ENCODE measurements at places on chromosomes 12 and 14. TPM values are rescaled to one million over a fixed set of nuclear protein-coding genes. Genes with fewer than 3 reads are reported as not detected.
A peak's percentile ranks its signal among the peaks of the same experiment; 100 is the strongest.

- DNase-seq, result no peak
- no peaks in the 10 kb centered on the region for H3K27me3 ChIP-seq
- H3K4me1 ChIP-seq, result peaks cover 2% of the 10 kb centered on the region
- no peak overlapping the region for H3K27ac ChIP-seq
- H3K4me3 ChIP-seq, result no peak overlapping the region
Measured at GRCh38 chr14:38053666-38054065, 154.0 kb upstream of the SSTR1 start.

GRCh38 chr14:36226164-36226563, 49.6 kb upstream of the PTCSC3 start:
- H3K4me3 ChIP-seq, result no peak overlapping the region
- no peaks in the 10 kb centered on the region for H3K36me3 ChIP-seq
- no peak overlapping the region for H3K27ac ChIP-seq

DNA sequence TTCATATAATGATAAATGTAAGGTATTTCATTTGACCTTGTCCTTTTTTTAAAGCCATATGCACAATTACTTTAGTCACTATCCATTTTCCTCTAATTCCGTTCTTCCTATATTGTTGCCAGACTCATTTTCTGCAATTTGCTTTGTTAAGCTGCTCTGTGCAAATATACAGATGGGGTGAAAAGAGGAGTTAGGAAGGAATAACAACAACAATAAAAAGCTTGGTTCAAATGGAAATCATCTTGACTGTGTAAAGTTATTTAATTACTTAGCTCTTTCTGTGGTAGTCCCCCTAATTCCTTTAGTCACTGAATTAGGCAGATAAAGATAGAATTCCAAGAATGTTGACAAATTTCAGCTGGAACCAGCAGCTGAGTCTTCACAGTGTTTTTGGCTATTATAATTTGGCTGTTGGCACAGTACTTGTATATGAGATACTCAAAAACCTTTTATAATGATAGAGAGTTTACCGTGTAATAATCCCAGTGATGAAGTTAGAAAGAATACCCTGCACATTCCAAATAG, 838.0 kb downstream of the RPS29 start:
- H3K4me3 ChIP-seq, result no peak overlapping the region
- H3K27ac ChIP-seq, result no peak overlapping the region
- no peak for DNase-seq
- H3K36me3 ChIP-seq, result 0 out of 3 replicates have a peak, but pooled peaks cover 2% of the 10 kb centered on the region

DNA sequence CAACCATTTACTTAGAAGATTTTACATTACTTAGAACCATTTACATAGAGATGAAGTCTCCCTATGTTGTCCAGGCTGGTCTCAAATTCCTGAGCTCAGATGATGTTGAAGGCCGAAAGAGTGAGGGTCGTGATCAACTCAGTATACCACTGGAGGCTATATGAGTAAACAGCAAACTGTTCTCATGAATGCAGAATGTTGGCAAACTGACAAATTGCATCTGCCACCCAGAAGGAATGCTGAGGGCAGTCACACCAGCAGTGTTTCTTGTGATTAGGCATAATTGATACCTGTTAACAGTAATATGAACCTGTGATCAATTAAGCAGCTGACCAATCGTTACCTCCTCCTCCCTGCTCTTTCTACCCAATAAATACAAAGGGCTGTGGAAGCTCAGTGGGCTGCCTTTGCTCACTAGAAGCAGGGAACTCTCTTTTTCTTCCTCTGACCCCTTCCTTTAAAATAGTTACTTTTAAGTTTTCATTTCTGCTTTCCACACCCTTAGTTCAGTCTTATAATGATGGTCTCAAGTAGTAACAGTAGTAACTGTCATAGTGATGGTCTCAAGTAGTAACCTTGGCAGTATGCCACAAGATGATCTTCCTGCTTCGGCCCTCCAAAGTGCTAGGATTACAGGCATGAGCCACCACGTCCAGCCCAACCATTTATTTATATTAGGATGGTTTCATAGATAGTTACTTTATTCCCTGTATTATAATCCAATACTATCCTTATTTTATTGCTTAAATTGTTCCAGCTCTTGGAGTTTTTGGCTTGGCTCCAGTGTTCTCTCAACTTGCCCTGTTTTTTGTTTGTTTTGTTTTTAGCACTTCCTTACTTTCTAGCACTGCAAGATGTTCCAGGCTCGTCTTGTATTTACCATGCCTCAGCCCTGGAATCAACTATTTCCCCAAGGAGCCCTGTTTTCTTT, 25.8 kb downstream of the LIMA1 start:
- H3K4me1 ChIP-seq, result no peaks in the 10 kb centered on the region
- no peaks in the 10 kb centered on the region for H3K27me3 ChIP-seq
- no peak overlapping the region for H3K4me3 ChIP-seq
- no peak for DNase-seq
- no peak overlapping the region for H3K27ac ChIP-seq

GRCh38 chr12:93583627-93584392, 11.3 kb downstream of the SOCS2 start:
- peaks cover 4% of the 10 kb centered on the region for H3K4me1 ChIP-seq
- peak overlapping the region; percentile 40 for H3K4me3 ChIP-seq
- H3K27ac ChIP-seq, result no peak overlapping the region
- peaks cover 11% of the 10 kb centered on the region for H3K36me3 ChIP-seq
- DNase-seq, result no peak

DNA sequence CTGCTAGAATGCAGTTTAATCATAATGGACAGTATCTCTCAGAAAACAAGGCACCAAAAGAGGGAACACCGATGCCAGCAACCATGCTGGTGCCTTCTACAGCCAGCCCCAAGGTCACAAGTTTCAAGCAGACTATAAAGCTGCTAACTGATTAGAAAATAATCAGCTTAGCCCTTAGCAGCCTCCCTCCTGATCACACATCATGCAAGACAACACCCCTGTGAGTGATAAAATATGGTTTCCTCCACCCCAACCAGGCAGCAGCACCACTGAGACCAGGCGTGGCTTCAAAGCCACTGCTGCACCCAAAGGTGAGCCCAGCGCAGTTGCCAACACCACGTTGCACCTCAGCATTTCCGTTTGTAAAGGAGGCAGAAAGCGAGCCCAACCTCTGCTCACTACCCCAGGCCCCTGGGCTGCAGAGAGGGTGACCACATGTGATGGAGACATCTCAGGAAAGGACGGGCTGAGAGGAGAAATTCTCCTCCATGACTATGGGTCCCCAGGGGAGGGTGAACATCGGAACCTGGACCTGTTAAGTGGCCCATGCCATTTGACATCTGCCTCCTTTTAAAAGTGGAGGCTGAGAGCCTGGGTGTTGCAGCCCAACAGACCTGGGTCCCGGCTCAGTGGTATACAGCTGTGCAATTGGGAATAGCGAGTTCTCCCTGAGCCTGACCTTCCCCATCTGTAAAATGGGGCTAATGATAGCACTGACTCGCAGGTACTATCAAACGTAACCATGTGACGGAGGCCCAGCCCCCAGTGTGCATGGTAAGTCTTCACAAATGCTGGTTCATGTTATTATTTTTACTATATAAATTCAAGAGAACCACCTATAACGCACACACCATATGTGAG, 11.5 kb downstream of the ZFP36L1 start:
- no peak for DNase-seq
- H3K36me3 ChIP-seq, result peaks cover 3% of the 10 kb centered on the region
- no peaks in the 10 kb centered on the region for H3K4me1 ChIP-seq
- no peaks in the 10 kb centered on the region for H3K27me3 ChIP-seq
- H3K27ac ChIP-seq, result no peak overlapping the region
- H3K4me3 ChIP-seq, result no peak overlapping the region

DNA sequence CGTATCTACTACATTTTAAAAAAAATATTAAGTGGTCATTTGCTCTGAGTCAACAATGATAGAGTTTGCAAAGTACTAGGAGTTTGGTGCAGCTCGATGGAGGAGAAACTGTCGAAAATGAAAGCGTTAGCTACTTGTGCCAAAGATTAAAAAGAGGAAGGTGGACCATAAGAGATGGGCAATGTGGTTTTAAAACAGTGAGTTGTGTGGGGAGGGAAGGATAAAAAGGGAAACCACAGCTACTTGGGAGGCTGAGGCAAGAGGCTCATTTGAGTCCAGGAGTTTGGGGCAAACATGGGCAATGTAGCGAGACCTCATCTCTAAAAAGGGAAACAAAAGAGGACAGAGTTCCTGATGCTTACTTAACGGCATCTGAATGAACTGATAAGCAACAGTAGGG, 18.2 kb upstream of the STRAP start:
- H3K36me3 ChIP-seq, result no peaks in the 10 kb centered on the region
- H3K27me3 ChIP-seq, result no peaks in the 10 kb centered on the region
- H3K27ac ChIP-seq, result no peak overlapping the region
- no peak for DNase-seq
- peaks cover 2% of the 10 kb centered on the region for H3K4me1 ChIP-seq

DNA sequence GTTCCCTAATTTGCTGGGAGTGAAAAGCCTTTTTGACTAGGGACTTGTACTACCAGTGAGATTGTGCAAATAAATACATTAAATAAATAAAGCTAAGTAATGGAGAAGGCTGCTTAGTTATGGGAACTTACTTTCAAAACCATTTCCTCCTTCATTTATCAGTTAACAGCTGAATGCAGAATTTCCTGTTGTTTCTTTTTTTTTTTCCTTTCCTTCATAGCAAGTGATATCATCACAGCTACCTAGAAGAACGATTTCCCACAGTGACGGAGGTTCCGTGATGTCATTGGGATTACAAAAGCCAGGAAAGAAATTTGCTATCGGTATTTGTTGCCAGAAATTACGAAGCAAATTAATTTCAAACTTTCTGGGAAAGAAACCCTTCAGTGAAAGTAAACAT, 42.1 kb upstream of the SOCS2 start:
- no peak overlapping the region for H3K27ac ChIP-seq
- no peak for DNase-seq
- H3K36me3 ChIP-seq, result peaks cover 3% of the 10 kb centered on the region
- H3K4me1 ChIP-seq, result no peaks in the 10 kb centered on the region
- no peaks in the 10 kb centered on the region for H3K27me3 ChIP-seq

DNA sequence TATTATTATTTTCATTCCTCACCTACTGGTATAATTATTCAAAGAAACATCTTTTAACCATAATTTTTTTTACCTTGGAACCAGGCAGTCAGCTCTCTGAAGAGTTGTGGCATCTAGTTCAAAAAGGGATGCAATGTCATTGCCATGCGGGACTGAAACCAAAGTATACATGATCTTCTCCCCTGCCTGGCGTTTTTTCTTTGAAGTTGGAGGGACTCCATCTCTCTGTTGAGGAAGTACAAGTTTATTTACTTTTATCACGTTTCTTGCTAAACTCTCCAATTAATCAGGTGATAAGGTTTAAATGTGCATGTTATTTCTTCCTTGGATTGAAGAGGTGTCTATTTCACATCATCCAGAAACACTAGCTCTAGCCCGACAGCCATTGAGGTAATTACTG, 146.6 kb downstream of the ITPR2 start:
- H3K27me3 ChIP-seq, result no peaks in the 10 kb centered on the region
- DNase-seq, result no peak

DNA sequence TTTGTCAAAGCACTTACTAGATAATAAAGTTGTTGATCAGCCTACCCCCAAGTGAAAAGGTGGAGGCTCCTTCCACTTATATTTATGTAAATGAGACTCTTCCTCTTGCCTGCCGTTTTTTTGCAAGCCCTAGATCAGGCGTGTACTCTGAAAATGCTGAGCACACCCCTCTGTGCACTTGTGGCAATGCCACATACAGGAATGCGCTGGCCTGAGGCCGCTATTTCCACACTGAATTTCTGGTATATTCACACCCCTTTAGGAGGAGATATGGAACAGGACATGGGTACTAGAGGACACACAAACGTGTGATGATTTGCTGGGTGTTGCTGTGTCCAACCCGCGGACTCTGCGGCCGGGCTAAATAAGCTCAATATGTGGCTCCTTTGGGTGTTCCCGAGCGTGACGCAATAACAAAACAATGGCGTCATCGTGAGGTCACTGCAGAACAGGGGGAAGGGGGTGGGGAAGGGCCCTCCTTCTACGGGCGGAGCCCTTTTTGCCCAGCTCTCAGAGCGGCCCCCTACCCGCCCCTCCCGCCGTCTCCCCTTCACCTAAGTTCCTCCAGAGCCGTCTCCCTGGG, 554 bp upstream of the TSPAN31 start:
- no peak for DNase-seq
- peaks cover 22% of the 10 kb centered on the region for H3K27me3 ChIP-seq
- H3K4me3 ChIP-seq, result peak overlapping the region; percentile 86
- peak overlapping the region; percentile 4 for H3K27ac ChIP-seq
- H3K36me3 ChIP-seq, result peaks cover 33% of the 10 kb centered on the region

- no peaks in the 10 kb centered on the region for H3K36me3 ChIP-seq
- no peak overlapping the region for H3K4me3 ChIP-seq
- H3K4me1 ChIP-seq, result no peaks in the 10 kb centered on the region
- no peaks in the 10 kb centered on the region for H3K27me3 ChIP-seq
- H3K27ac ChIP-seq, result no peak overlapping the region
Measured at GRCh38 chr14:55071870-55072640, 20.6 kb downstream of the MAPK1IP1L start.

GRCh38 chr12:79183926-79184325, 319.4 kb downstream of the SYT1 start:
- H3K4me1 ChIP-seq, result no peaks in the 10 kb centered on the region
- no peak for DNase-seq
- no peak overlapping the region for H3K27ac ChIP-seq

- H3K4me1 ChIP-seq, result peaks cover 6% of the 10 kb centered on the region
- H3K36me3 ChIP-seq, result no peaks in the 10 kb centered on the region
- no peak overlapping the region for H3K4me3 ChIP-seq
- DNase-seq, result no peak
Measured at GRCh38 chr12:41904041-41904440, 240.6 kb downstream of the GXYLT1 start.

GRCh38 chr14:92555465-92556111, 42.0 kb downstream of the RIN3 start:
- no peak overlapping the region for H3K4me3 ChIP-seq
- H3K4me1 ChIP-seq, result no peaks in the 10 kb centered on the region
- H3K27me3 ChIP-seq, result no peaks in the 10 kb centered on the region
- no peak for DNase-seq

The RAB21 gene
- 48.0 TPM for total RNA-seq

The KRT83 gene
- not detected for total RNA-seq

The KCTD10 gene
- 67.1 TPM for total RNA-seq

The AGAP2 gene
- 4.6 TPM for total RNA-seq

The HOTAIR gene
- not detected for total RNA-seq

The CMA1 gene
- total RNA-seq, result not detected

The CFAP54 gene
- total RNA-seq, result 0.24 TPM

The CCDC92 gene
- 1.3 TPM for total RNA-seq

The ARHGAP9 gene
- 3.7 TPM for total RNA-seq

The HOXC12 gene
- not detected for total RNA-seq

The SLC5A8 gene
- 0.07 TPM for total RNA-seq

The BCL2L14 gene
- 0.28 TPM for total RNA-seq

The SLC39A5 gene
- 0.15 TPM for total RNA-seq

The ART4 gene
- total RNA-seq, result not detected

Data from H9 (cell line).